Uterus (tissue), 4 donors: ENCODE measurements at places on chromosomes 2 and 18. TPM values are rescaled to one million over a fixed set of nuclear protein-coding genes. Genes with fewer than 3 reads are reported as not detected.

GRCh38 chr2:133146893-133147292 is 421.4 kb downstream of the NCKAP5 start:
- DNase-seq = no peak
- no peak overlapping the region for H3K4me3 ChIP-seq
- H3K27me3 ChIP-seq = no peaks in the 10 kb centered on the region
- H3K27ac ChIP-seq = no peak overlapping the region
- H3K36me3 ChIP-seq = no peaks in the 10 kb centered on the region

- no peak overlapping the region for H3K4me3 ChIP-seq
- no peak overlapping the region for H3K27ac ChIP-seq
- no peaks in the 10 kb centered on the region for H3K27me3 ChIP-seq
- H3K36me3 ChIP-seq = no peaks in the 10 kb centered on the region
These were observed 75.9 kb downstream of the SH3BP4 start for GRCh38 chr2:235027558-235028214.

DNA sequence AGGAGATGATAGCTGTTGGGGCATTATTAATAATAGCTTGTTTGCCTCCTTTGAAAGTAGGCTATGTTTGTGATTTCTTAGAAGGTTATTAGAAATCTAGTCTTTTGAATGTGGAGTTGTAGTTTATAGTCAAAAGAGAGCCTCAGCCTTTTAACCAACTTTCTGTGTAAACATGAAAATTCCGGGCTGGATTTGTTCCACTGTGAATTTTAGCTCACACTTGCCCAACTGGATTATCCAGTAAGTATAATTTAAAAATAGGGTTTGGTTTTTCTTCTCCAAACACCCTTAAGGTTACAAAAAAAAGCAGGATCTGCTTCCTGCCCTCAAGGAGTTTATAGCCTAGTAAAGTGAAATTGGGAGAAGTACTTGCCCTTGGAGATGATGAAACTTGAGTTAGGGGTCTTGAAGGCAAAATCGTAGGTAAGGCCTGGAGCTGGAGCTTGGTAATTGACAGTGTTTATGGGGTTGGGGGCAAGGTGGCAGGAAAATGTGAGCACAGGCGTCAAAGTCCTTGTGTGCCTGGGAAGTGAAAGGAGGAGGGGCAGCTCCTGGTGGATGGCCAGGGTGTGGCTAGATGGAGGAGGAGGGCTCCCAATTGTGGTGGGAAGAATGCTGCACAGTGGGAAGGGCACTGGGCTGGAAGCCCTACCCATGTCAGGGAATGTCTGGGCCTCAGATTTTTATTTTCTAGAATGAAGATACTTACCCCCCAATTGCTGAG is 21.3 kb downstream of the ITGA6 start:
- no peaks in the 10 kb centered on the region for H3K36me3 ChIP-seq
- no peak overlapping the region for H3K4me3 ChIP-seq
- H3K4me1 ChIP-seq = no peaks in the 10 kb centered on the region
- H3K27ac ChIP-seq = no peak overlapping the region
- no peak for DNase-seq

GPAT2 gene
- 5.4 TPM for total RNA-seq

PID1 gene
- total RNA-seq = 38.8 TPM

MC4R gene
- total RNA-seq = not detected

IL1R2 gene
- 2.9 TPM for total RNA-seq
